NCI-H748 treated with DMSO at 0.1 percent for 48 hours (cell line): ENCODE measurements at places on chromosomes 4 and X.
A peak's percentile ranks its signal among the peaks of the same experiment; 100 is the strongest.

DNA sequence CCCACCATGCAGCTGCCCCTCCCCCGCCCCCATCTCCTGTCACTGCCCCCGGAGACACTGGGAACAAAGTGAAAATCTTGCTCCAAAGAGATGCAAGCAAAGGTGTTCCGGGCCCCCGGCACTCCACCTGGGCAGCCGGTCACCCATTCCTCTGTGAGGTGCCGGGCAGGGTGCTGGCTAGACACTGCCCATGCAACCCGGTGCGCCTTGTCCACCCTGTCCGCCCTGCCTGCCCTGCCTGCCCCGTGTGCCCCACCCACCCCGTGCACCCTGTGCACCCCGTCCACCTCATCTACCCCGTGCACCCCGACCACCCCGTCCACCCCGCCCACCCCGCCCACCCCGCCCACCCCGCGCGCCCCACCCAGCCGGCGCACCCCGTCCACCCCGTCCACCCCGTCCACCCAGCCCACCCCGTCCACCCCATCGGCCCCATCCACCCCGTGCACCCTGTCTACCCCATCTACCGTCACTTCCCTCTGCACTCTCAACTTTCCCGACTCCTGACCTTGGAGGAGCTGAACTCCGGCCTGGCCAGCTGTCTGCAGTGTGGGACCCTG is 31.9 kb upstream of the FGFR3 start:
- no peak for DNase-seq

GRCh38 chr4:104532677-104533076 is 38.0 kb upstream of the CXXC4 start:
- no peak for DNase-seq

DNA sequence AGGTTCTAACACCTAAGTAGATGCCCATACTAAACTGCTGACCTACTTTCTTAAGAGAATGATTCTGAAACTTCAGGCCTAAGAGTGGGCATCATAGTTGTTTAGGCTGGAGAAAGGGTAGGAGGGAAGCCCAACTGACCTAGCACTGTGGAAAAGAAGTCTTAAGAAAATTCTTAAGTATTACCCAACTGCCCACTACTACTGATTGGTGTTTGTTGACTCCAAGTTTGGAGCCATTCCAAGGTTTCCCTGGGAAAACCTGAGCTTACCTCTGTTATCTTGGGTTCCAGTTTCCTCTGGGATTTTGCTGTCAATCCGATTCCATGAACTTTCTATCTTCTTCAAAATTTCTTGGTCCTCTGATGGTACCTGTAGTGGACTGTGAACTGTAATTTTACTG is 23.9 kb downstream of the ANKRD17 start:
- no peak for DNase-seq

GRCh38 chr4:142719854-142720541 is 126.1 kb downstream of the INPP4B start:
- peak; percentile 38 for DNase-seq

DNA sequence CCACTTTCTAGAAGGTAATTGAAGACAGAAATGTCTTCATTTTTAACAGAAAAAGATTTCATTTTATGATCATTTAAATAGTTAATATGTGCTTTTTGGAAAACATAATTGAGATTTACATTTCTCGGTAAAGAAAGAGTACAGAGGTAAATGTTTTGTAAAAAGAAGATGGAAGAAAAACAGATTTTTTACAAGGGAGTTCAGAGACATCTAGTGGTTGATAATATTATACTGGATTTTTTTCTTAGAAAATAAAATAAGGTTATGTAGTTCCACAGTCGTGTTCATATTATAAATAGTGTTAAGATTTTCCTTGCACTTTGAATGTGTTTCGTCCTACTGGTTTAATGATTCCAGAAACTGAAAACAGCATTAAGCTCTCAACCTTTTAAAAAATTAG is 60.6 kb downstream of the SMARCA1 start:
- DNase-seq, result no peak

DNA sequence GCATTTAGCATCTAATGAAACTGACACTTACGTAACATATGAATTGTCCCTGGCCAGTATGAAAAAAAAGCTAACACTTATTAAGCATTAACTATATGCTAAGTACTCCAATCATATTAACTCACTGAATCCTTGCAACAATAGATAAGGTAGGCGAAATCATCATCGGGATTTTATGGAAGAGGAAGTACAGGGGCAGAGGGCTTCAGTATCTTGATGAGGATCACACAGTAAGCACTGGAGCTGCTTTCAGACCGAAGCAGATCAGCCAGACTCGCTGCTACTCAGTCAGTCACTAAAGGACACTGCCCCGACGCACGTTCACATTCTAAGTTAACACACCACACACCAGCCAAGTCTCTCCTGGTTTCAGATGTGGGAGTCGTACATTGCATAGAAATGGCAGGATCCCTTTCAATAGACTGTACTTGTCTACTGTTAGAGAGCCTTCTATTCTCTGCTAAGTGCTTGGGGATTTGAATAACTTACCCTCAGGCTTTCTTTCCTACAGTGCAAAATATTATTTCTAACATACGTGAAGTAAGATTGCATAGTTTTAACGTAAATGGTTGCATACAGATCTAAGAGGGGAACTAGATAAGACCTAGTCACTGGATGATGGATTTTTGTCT is 540.2 kb upstream of the TENM3 start:
- DNase-seq, result no peak

DNA sequence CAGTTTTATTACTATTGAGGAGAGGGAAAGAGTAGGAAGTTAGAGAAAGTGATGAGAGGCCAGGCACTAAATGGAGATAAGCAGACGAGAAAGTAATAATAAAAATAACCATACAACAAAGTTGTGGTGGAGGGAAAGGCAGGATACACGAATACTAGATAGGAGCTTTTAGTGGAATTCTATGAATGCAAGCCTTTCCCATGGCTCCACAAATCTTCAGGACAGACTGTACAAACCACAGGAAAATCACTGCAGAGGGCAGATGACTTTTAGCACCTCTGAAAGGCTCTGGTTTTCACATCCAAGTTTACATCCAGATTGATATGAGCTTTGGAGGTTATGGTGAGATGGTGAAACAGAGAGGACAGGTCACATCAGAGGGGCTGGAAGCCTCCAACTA is 41.5 kb downstream of the TNIP3 start:
- DNase-seq, result no peak

DNA sequence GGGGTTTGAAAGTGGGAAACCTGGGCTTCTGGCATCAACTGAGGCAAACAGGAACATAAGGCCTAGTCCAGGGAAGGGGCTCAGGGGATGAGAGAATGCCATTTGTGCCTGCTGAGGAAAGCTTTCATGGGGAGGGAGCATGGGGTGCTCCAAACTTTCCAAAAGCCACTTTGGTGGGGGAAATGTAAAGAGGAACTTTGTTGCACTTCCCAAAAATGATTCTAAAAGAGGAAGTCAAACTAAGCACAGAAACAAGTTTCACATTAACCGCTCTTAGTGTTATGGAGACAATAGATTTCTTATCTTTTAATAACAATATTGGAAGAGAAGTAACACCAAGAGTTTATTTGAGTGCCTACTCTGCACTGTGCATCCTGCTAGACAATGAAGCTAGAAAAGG is 32.3 kb downstream of the GAB3 start:
- no peak for DNase-seq

DNA sequence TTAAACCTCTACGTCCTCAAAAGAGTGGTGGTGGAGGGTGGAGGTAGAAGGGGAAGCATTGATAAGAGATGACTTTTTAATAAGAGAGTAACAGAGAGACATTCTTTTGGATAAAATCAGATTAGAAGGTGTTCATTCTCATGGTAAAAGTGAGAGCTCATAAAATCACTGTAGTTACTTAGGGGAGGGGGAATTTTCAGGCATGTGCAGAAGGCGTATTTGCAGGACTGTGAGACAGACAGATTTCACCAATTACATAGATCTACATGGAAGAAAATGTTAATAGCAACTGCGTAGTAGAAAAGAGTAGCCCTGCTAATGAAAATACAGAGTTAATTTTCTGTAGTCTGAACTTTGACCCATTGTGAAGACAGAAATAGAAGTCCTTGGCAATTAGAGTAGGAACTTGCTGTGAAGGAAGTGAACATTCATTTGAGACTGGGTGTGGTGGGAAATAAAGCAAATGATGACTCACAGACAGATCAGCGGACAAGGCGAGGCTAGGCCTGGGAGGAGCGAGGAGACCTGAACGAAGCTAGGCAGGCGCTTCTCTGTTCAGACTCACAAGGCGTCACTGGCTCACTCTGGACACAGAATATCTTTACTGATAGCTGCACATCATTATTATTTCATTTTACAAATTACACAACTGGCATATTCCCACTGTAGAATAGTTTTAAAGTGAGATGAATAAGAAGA is 57.2 kb upstream of the FAM9C start:
- peak; percentile 18 for DNase-seq

- no peak for DNase-seq
Measured at GRCh38 chr4:169286562-169287301, 16.0 kb upstream of the SH3RF1 start.

DNA sequence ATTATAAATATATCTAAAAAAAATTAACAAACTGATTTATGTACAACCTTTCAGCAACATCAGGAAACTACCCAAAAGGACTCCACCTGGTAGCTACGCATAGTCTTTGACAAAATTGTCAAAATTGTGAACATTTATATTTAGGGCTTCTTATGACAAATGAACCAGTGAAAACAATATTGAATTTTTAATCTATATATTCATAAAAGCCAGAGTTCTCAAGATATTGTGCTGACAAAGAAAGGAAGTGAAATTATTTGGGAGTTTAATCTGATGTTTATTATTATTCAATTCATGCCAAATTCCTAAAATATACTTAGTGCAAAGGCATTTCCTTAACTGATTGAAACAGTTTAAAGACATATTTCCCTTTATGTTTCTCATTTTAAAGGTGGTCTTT is 5.3 kb upstream of the SULT1B1 start:
- no peak for DNase-seq

GRCh38 chrX:128309311-128309710 is 257.1 kb upstream of the ACTRT1 start:
- DNase-seq, result no peak

DNA sequence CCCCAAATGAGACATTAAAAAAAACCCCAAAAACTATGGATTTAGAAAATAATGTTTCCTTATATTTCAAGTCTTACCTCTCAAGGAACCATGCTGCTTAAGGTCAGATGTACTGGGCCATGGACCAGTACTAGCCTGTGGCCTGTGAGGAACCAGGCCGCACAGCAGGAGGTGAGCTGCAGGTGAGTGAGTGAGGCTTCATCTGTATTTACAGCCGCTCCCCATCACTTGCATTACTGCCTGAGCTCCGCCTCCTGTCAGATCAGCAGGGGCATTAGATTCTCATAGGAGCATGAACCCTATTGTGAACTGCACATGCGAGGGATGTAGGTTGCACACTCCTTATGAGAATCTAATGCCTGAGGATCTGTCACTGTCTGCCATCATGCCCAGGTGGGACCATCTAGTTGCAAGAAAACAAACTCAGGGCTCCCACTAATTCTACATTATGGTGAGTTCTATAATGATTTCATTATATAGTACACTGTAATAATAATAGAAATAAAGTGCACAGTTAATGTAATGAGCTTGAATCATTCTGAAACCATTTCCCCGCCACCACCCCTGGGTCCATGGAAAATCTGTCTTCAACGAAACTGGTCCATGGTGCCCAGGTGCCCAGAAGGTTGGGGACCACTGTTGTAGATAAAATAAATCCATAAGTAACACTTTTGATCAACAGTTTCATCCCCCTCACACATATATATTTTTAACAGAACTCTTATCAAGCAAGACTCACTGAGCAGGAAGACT is 105.3 kb upstream of the CBR4 start:
- no peak for DNase-seq

GRCh38 chr4:24428850-24429249 is 155.5 kb downstream of the DHX15 start:
- no peak for DNase-seq

- no peak for DNase-seq
Measured at GRCh38 chrX:125132274-125132673, 187.4 kb upstream of the TEX13C start.

- DNase-seq, result no peak
Measured at GRCh38 chrX:54745676-54746075, 52.4 kb downstream of the ITIH6 start.

GRCh38 chr4:26842911-26843310 is 17.7 kb upstream of the STIM2 start:
- DNase-seq, result no peak

GRCh38 chrX:46404774-46405173 is 140.4 kb downstream of the ZNF674 start:
- DNase-seq, result no peak

DNA sequence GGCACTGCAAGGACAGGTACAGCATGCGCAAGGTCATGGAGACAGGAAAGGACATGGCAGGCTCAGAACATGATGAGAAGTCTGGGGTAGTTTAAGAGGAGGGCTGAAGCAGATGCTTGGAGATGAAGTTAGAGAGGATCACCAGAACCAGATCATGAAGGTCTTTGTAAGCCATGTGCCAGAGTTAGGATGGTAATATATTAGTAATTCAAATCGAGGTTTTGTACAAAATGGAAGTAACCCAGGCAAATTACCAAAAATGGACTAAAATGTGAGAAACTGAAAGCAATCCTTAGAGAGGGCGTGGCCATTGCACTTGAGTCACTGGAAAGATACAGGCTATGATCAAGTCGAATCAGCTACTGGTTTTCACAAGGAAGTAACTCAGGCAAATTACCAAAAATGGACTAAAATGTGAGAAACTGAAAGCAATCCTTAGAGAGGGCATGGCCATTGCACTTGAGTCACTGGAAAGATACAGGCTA is 13.5 kb downstream of the RXFP1 start:
- DNase-seq, result no peak

- no peak for DNase-seq
Measured at GRCh38 chr4:126937846-126938422, 694.8 kb upstream of the INTU start.

- DNase-seq, result no peak
Measured at GRCh38 chr4:140903522-140904475, 147.6 kb upstream of the TBC1D9 start.

DNA sequence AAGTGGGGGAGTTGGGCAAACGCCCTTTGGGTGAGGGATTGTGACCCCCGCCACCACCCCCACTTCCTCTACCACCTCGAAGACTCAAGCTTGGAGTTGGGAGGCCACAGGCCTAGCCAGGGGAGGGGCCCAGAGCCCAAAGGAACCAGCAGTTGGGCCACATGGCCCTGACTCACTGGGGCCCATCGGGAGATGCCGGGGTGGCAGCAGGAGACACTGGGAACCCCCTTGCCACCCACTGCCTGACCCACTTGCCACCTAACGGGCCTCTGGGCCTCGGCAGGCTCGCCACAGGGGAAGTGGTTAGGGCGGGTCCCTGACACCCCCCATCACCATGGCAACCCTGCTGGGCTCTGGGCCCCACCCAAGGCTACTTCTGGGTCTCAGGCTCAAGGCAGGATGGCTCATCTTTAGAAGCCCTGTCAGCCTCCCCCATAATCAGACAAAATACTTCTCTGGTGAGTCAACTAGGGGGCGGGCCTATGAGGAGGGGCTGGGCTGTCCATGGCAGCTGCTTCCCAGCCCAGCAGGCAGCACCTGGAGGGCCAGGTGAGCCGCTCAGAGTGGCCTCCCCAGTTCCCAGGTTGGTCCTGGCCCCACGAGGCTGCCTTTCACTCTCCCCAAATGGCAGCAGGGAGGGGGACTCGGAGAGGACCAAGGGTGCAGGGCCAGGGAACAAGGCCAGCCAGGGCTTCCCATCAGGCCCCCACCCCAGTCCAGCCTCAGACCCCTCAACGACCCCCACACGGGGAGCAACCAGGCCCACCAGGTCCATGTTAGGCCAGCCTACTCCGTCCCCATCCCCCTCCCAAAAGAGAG is 5.6 kb downstream of the FLNA start:
- DNase-seq, result peak; percentile 18
